Naive thymus-derived CD8-positive, alpha-beta T cell (primary cell): ENCODE measurements at places on chromosomes 16 and 17.

GRCh38 chr16:3065069-3065741 is at the start of gene IL32:
TSS of gene IL32 (plus strand) at chr16:3065640. CDS start at chr16:3065812, 172 bp downstream.
- no peak for DNase-seq

GRCh38 chr17:43019418-43019817 is 2.8 kb downstream of the VAT1 start:
- DNase-seq = no peak

GRCh38 chr16:48447940-48448536 is 62.8 kb upstream of the SIAH1 start:
- no peak for DNase-seq

- DNase-seq = no peak
Observed at GRCh38 chr17:5678171-5678570, 93.9 kb upstream of the NLRP1 start.

- DNase-seq = no peak
Observed at GRCh38 chr17:48546924-48547807, 2.3 kb upstream of the HOXB2 start.

- no peak for DNase-seq
Observed at GRCh38 chr16:79519448-79519847, 81.1 kb downstream of the MAF start.

- DNase-seq = no peak
Observed at GRCh38 chr16:84479716-84480450, 24.6 kb downstream of the MEAK7 start.

GRCh38 chr16:85445779-85446222 is 167.3 kb upstream of the GSE1 start:
- DNase-seq = no peak

- DNase-seq = no peak
Observed at GRCh38 chr16:78743556-78743955, 644.1 kb downstream of the WWOX start.

- DNase-seq = no peak
Observed at GRCh38 chr17:11485336-11486100, 112.8 kb upstream of the DNAH9 start.

DNA sequence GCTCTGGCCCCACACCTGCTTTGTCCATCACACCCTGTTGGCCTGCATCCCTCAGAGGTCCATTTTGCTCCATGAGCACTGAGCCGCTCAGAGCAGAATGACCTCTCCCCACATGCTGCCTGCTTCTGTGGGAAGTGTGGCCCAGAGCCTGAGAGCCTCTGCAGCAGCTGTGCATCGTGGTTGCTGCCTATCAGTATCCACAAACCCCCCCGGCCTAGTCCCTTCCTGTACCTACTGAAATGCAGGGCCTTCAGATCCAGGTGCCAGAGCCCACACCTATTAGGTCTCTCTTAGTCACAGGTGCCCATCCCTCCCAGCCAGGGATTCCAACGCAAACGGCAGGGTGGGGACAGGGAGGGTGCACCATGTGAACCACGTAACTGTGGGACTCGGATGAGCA is 16.6 kb upstream of the TRPV3 start:
- DNase-seq = no peak
